ENCODE measurements at places on chromosomes 12 and 14. TPM values are rescaled to one million over a fixed set of nuclear protein-coding genes. Genes with fewer than 3 reads are reported as not detected.

The GDF11 gene
- total RNA-seq = 13.4 TPM

The EFS gene
- not detected for total RNA-seq

The ANKRD33 gene
- not detected for total RNA-seq

The SSPN gene
- total RNA-seq = not detected

The CMA1 gene
- total RNA-seq = not detected

The PTCSC3 gene
- not detected for total RNA-seq

The AKAP6 gene
- 3.3 TPM for total RNA-seq

The RAPGEF3 gene
- total RNA-seq = 3.5 TPM

The PDZRN4 gene
- not detected for total RNA-seq

The BMP4 gene
- 3.0 TPM for total RNA-seq

The TMEM30B gene
- total RNA-seq = not detected

The ASCL1 gene
- total RNA-seq = not detected

The NFATC4 gene
- 12.2 TPM for total RNA-seq

The KRT7 gene
- 37.9 TPM for total RNA-seq

The LRP1-AS gene
- total RNA-seq = not detected

The RFLNA gene
- not detected for total RNA-seq

The AMHR2 gene
- not detected for total RNA-seq

The TPH2 gene
- not detected for total RNA-seq

The ERBB3 gene
- total RNA-seq = 156 TPM

The SOCS4 gene
- 7.5 TPM for total RNA-seq

The SLC10A1 gene
- not detected for total RNA-seq

The CRY1 gene
- 14.3 TPM for total RNA-seq

The DEGS2 gene
- total RNA-seq = not detected

The NKX2-1 gene
- total RNA-seq = 0.11 TPM

The NDUFB1 gene
- 368 TPM for total RNA-seq

The SERPINA5 gene
- 14.3 TPM for total RNA-seq

The SLCO1B1 gene
- total RNA-seq = not detected

The SLC6A15 gene
- 38.2 TPM for total RNA-seq

The RNASE2 gene
- not detected for total RNA-seq

The ZC3H14 gene
- total RNA-seq = 46.2 TPM

The GALNT9 gene
- total RNA-seq = not detected

The GPD1 gene
- 0.53 TPM for total RNA-seq

The PIWIL1 gene
- total RNA-seq = not detected

The TBC1D30 gene
- 5.3 TPM for total RNA-seq

The GPR132 gene
- total RNA-seq = not detected

The CYP27B1 gene
- total RNA-seq = 17.0 TPM

The KERA gene
- not detected for total RNA-seq

The RNF31 gene
- total RNA-seq = 79.3 TPM

The MDGA2 gene
- 0.41 TPM for total RNA-seq

The TPPP2 gene
- not detected for total RNA-seq

The GPR84 gene
- 0.16 TPM for total RNA-seq

The CEP170B gene
- total RNA-seq = 13.7 TPM

The ZNF10 gene
- 1.2 TPM for total RNA-seq

The ESR2 gene
- total RNA-seq = 0.15 TPM

The PRPH gene
- 1.0 TPM for total RNA-seq
